A549 treated with DMSO at 1 μM for 4 hours (cell line): ENCODE measurements at places on chromosomes 7 and 10. TPM values are rescaled to one million over a fixed set of nuclear protein-coding genes. Genes with fewer than 3 reads are reported as not detected.

The LIPJ gene
- total RNA-seq: not detected in 5 replicates

The TDRD1 gene
- not detected in 5 replicates for total RNA-seq

The COL28A1 gene
- total RNA-seq: 0.56 to 0.97 TPM (median 0.71 TPM) in 5 replicates

The CASP2 gene
- total RNA-seq: 20.6 to 30.8 TPM (median 21.1 TPM) in 5 replicates

The TUBB8 gene
- total RNA-seq: 0.11 TPM in 1 of 5 replicates, not detected in the others

The CXCL12 gene
- total RNA-seq: 0.08 to 0.21 TPM (median 0.18 TPM) in 4 of 5 replicates, not detected in the other

The OR6B1 gene
- total RNA-seq: not detected in 5 replicates

The INA gene
- 19.4 to 32.1 TPM (median 28.1 TPM) in 5 replicates for total RNA-seq

The FAM25G gene
- total RNA-seq: 0.65 to 1.8 TPM in 2 of 5 replicates, not detected in the others

The PARP12 gene
- 23.5 to 30.9 TPM (median 25.7 TPM) in 5 replicates for total RNA-seq

The COL1A2 gene
- 0.03 to 0.16 TPM in 2 of 5 replicates, not detected in the others for total RNA-seq

The C10orf53 gene
- total RNA-seq: not detected in 5 replicates

The CYP26A1 gene
- total RNA-seq: 2.5 to 3.8 TPM (median 3.0 TPM) in 5 replicates

The ELAPOR2 gene
- 0.05 to 0.14 TPM (median 0.09 TPM) in 4 of 5 replicates, not detected in the other for total RNA-seq

The SH2D4B gene
- total RNA-seq: 0.02 to 0.08 TPM (median 0.06 TPM) in 3 of 5 replicates, not detected in the others

The ZPBP gene
- total RNA-seq: not detected in 5 replicates
